ENCODE measurements at places on chromosomes 3 and 15.

DNA sequence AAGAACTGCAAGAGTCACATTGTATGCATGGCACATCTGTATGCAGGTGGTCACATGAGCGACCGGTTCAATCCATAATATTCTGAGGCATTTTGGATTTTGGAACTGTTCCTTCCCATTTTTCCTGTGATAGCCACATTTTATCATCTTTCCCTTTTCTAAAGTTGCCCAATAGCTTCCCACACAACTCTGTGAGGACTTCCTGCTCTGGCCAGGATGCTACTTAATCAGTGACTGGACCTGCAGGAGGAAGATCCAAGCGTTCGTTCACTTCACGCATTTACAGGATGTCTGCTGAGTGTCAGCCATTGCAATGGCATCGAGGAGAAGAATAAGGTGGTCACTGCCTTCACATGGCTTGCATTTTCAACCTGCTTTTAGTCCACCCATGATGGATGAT is 9.8 kb downstream of the KLHL6 start:
- H3K27ac ChIP-seq = no peak overlapping the region
- H3K4me3 ChIP-seq = no peak overlapping the region
- no peak for ATAC-seq
- H3K36me3 ChIP-seq = no peaks in the 10 kb centered on the region
- H3K27me3 ChIP-seq = no peaks in the 10 kb centered on the region
- no peaks in the 10 kb centered on the region for H3K4me1 ChIP-seq

DNA sequence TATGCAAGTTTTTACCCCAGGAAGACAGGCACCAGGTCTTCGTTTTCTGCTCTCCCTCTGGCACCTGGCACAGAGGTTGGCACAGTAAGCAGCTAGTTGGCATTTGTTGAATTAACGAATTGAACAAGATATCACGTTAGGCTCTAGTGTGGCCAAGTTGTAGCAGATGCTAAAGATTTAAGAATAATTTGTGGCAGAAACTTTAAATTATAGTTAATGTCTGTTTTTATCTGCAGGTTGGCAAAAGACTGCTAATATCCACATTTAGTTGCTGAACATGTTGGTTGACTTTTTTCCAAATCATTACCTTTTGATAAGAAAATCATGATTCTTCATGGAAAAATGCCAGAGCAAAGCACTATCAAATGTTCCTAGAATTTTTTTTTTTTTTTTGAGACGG is 8.1 kb downstream of the CHRNA5 start:
- H3K27me3 ChIP-seq = peaks cover 22% of the 10 kb centered on the region
- no peaks in the 10 kb centered on the region for H3K4me1 ChIP-seq
- H3K36me3 ChIP-seq = no peaks in the 10 kb centered on the region

DNA sequence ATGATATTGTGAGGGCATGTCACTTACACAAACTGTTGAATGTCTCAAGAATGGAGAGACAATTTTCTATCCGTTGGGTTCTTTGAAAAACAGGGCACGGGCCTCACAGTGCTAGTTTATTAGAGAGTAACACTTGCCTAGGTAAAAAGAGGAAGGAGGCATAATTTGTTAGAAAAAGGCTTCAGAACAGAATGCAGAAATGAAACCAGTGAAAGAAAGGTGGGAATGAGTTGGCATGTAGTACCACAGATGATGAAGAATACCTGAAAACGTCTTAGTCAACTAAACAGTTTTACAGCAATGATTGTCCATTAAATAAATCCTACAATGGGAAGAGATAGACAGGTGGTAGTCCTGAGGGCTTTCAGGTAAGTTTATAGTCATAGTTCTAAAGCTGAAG is 1399.7 kb upstream of the CADM2 start:
- no peaks in the 10 kb centered on the region for H3K36me3 ChIP-seq
- no peaks in the 10 kb centered on the region for H3K4me1 ChIP-seq
- H3K27ac ChIP-seq = no peak overlapping the region
- no peaks in the 10 kb centered on the region for H3K27me3 ChIP-seq
- no peak overlapping the region for H3K4me3 ChIP-seq

DNA sequence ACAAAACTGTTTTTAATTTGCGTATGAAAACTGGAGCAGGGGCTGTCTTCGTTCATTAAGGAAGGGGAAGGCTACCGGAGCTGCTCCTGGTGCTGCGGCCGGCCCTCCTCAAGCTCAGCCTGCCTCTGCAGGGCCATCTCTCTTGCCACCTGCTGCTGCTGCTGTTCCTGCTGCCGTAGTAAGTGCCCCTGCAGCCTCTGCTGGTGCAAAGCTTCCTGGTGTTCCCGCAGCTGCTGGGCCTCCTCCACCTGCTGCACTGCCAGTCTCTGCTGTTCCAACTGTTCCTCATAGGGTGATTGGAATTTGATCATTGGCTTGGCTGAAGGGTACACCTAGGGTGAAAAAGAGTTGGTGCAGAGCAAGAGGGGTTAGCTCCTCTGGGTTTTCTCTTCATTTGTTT is 66.0 kb downstream of the GOLIM4 start:
- H3K4me1 ChIP-seq = peaks cover 49% of the 10 kb centered on the region
- H3K27me3 ChIP-seq = no peaks in the 10 kb centered on the region
- no peak overlapping the region for H3K4me3 ChIP-seq
- ATAC-seq = no peak
